ENCODE measurements at places on chromosomes 13 and 19.
A peak's percentile ranks its signal among the peaks of the same experiment; 100 is the strongest.

- DNase-seq, result peak; percentile 75
Observed at GRCh38 chr19:34120846-34121639, 51.3 kb upstream of the LSM14A start.

- peak; percentile 34 for DNase-seq
Observed at GRCh38 chr19:52993342-52994178, 20.2 kb upstream of the ERVV-1 start.

DNA sequence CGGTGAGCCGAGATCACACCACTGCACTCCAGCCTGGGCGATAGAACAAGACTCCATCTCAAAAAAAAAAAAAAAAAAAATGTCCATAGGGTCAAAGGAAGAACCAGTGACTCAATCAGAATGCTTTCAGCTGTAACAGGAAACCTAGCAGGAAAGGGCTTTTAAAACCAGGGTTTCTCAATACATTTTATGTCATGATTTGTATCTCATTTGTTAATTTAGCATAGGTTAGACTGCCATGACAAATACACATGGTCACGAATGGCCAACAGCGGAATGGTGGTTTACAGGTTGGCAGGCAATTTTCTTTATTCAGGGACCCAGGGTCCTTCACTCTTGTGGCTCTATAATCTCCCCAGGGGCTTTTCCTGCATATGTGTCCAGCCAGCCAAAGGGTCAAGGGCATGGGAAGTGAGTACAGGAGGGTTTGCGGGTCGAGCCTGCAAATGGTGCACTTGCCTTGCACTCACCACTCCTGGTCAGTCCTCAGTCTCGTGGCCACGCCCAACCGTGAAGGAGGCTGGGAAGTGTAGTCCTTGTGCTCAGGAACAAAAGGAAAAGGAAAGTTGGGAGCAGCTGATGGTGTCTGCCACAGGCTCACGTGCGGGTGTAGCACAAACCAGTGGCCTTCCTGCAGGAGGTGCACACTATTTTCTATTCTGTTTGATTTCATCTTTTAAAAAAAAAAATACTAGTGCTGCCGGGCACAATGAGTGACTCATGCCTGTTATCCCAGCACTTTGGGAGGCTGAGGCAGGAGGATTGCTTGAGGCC, 14.8 kb downstream of the DHX34 start:
- no peak for DNase-seq

- no peak for DNase-seq
Observed at GRCh38 chr19:58366585-58367430, 4.3 kb upstream of the ZNF497 start.

DNA sequence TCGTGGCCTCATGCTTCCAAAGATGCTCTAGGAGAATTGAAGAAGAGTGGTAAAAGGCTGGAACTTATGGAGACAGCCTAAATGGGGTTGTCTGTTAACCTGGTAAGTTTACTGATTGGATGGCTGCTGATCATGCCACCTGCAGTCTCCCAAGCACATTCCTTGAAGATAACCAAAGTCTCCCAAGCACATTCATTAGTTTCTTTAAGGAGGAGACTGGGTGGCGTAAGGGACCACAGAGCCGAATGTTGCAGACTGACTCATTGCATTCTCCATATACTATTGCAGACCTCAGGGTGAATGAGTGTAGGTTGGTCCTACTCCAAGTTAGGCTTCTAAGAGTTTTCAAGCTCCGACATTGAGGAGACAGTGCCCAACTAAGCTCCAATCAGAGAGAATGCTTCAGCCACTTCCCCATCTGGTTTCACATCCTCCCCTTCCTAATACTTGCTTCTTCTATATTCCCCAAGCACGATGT, at the start of gene IGFL3:
IGFL3 (minus strand) TSS at position 51 of the 478 bp plus-strand sequence; CDS start at position 12, 39 bp downstream.
- no peak for DNase-seq

DNA sequence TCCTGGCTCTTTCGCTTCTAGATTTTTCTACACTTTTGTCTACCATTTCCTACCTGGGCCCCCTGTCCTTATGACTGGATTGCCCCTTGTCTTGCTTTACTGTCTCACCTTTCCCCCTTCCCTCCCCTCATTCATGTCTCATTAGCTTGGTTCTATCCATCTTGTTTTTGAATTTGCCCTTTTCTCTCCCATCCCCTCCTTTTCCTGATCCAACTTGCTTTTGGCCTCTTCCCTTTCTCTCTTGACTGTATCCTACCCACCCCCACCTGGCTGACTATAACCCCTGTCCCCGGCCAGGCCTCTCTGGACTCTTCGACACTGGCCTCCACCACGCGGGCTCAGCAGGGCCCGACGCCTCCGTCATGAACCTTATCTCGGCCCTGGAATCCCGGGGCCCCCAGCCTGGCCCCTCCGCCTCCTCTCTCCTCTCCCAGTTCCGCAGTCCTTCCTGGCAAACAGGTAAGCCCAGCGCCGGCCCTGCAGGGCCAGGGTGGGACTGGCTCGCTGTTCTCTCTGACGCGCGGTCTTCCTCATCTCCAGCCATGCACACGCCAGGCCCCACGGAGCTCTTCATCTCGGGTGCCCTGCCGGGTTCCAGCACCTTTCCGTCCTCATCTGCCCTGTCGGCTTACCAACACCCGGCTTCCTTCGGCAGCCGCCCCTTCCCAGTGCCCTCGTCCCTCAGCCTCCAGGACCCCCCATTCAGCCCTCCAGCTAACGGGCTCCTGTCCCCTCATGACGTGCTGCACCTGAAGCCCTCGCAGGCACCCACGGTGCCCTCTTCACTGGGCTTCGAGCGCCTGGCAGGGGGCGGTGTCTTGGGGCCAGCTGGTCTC, 3.4 kb downstream of the PRR12 start:
- DNase-seq, result no peak

- no peak for DNase-seq
Observed at GRCh38 chr13:102003848-102004570, 397.8 kb downstream of the FGF14 start.

GRCh38 chr13:113890774-113891480, 27.1 kb upstream of the GAS6 start:
- DNase-seq, result no peak

DNA sequence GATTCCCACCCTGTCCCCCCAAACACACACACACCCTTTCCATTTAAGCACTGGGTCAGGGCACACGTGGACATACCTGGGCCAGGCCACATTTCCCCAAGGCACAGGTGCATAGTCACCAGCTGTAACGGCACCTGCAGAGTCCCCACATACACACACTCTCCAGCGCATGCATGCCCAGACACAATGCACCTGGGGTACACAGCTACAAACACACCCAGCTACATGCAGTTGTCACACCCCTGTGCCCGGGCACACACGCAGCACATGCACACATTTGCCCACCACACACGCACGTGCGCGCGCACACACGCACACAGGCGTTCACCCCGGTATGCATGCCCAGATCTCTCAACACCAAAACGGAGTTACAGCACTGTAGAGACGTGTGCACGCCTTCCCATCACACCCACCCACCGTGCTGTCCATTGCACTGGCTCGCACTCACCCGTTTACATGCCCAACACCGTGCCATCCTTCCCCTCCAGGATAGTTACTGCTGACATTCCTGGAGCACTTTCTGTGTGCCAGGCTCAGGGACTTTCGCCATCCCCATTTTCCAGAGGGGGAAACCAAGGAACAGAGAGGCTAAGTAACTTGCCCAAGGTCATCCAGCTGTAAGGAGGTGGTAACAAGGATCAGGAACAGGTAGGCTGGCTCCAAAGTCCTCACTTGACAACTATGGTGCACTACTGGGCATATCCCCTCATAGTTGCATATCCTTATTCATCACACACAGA, 749 bp upstream of the SHANK1 start:
- DNase-seq, result no peak

DNA sequence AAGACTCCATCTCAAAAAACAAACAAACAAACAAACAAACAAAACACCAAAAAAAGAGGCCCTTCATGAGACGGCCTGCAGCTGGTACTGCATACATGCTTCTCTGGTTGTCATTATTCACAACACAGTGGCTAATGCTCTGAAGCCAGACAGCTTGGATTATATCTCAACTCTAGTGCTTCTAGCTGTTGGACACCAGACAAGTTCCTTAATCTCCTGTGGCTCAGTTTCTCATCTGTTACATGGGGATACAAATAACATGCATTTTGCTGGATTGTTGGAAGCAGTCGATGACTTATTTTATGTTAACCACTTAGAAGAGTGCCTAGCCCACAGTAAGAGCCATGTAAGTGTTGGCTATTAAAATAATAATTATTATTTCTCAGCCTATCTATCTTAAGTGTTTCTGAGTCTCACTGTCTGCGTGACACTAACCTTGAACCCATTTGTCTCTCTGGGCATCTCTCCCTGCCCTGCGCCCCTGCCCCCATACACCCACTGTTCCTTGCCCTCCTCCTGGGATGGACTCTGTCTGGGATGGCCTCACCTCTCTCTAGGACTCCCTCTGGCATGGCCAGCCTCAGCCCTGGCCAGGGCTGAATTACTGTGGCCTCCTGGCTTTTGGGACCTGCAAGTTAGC, 3.1 kb upstream of the JUNB start:
- no peak for DNase-seq

- DNase-seq, result no peak
Observed at GRCh38 chr13:50126263-50126992, 111.2 kb downstream of the KCNRG start.

GRCh38 chr13:58318495-58319167, 687.1 kb downstream of the PCDH17 start:
- DNase-seq, result no peak

- DNase-seq, result no peak
Observed at GRCh38 chr13:21544515-21544914, 59.5 kb downstream of the MICU2 start.

- peak; percentile 66 for DNase-seq
Observed at GRCh38 chr13:48653472-48653939, at the start of gene CYSLTR2. Gene CYSLTR2, plus strand, starts transcription at chr13:48653929. Its CDS starts 52,889 bp downstream, at chr13:48706818.

DNA sequence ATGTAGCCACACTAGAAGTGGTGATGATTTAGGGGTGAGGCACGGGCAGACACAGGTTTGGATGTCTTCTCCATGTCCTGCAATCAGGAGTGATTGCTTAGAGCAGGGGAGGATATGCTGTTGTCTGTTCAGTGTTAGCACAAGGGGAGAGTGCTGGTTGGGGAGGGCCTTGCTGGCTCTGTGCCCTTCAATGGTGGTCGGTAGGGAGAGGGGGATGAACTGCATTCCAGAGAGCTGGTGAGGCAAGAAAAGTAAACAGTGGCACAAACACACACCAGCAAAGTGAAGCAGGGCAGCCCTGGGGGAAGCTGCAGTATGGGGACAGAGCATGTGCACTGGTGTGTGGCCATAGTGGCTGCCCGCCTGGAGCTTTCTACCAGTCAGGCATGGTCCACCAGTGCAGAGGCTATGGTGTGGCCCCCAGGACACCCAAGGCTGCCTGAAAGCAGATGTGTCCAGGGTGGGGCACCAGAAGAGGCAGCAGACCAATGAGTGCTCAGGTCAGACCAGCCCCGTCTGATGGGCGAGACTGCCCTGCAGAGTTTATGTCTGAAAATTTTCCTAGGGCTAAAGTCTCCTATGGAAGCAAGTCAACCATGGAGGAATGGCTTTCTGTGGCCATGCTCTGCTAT, 1676.9 kb downstream of the PCDH9 start:
- DNase-seq, result no peak

DNA sequence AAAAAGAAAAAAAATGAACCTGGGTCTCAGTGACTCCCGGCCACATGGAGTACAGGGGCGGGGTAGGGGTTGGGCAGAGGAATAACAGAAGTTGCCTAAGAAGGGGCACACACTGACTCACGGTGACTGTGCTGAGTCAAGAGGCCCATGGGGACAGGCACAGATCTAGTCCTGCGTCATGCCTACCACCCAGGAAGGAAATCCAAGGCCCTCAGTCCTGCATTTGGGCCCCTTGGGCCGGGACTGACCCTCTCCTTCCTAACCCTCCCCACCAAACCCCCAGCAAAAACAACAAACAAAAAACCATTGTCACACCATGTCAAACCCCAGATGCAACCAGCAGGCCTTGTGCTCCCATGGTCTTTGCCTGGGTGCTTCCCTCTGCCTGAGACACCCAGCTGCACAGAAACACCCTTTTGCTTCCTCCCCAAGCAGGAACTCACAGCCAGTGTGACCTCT, 9.6 kb upstream of the NOTCH3 start:
- DNase-seq, result no peak

GRCh38 chr13:71661921-71662320, 205.1 kb downstream of the DACH1 start:
- DNase-seq, result no peak

- no peak for DNase-seq
Observed at GRCh38 chr13:106941779-106942178, 373.8 kb upstream of the ARGLU1 start.

DNA sequence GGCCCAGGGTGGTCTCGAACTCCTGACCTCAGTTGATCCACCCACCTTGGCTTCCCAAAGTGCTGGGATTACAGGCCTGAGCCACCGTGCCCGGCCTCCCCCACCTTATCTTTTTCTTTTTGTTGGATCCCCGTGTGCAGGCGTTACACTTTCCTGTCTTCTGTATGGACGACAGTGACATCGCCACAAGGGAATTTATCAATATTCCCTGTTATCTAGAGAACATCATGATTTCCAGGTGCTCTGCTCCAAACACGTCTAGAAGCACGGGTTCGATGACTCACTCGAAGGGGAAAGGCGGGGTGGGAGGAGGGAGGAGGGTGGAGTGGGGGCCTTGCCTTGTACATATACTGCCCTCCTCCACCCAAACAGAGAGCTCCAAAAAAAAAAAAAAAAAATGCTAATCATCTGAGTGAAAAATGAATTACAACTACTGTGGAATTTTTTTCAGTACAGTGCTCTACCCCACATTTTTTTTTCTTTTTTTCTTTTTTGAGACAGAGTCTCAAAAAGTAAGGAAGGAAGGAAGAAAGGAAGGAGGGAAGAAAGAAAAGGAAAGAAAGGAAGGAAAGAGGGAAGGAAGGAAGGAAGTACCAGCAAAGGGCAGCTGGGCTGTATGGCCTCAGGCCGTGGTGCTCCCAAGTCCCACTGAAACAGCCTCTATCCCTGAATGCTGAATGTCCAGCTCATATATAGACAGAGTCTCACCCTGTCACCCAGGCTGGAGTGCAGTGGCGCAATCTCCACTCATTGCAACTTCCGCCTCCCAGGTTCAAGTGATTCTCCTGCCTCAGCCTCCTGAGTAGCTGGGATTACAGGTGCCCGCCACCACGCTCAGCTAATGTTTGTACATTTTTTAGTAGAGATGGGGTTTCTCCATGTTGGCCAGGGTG, 36.8 kb downstream of the INSR start:
- no peak for DNase-seq

- no peak for DNase-seq
Observed at GRCh38 chr19:30882411-30883005, 466.7 kb downstream of the TSHZ3 start.

GRCh38 chr19:18155095-18156087, 2.4 kb downstream of the PIK3R2 start:
- DNase-seq, result no peak

GRCh38 chr13:100674572-100674871, at the start of gene TMTC4:
Gene TMTC4, minus strand, starts transcription at chr13:100674795. Its CDS starts 4,433 bp downstream, at chr13:100670362.
- no peak for DNase-seq

DNA sequence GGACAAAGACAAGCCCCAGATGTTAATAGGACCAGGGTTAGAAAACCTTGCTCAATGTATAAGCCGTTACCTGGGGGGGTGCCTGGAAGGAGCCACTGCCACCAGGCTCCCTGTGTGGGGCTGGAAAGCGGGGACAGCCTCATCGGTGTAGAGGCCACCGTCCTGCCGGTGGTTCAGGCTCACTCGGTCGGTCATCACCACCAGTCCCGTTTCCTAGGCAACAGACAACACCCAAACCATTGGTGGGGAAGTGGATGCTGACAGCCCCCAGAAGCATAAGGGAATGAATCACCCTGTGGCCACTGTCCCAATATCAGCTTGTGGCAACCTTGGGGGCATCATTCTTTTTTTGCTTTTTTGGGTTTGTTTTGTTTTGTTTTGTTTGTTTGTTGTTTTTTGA, 55.8 kb downstream of the CPAMD8 start:
- DNase-seq, result no peak

Data from hematopoietic multipotent progenitor cell (in vitro differentiated cells).